ENCODE measurements at places on chromosomes 1 and 21.

GRCh38 chr1:101592845-101593244 is 356.0 kb downstream of the S1PR1 start:
- no peak for DNase-seq

GRCh38 chr1:150332651-150333290 is 11.4 kb downstream of the PRPF3 start:
- DNase-seq = no peak

- DNase-seq = peak; percentile 38
These were observed 229.7 kb upstream of the CACYBP start for GRCh38 chr1:174769961-174770549.

- DNase-seq = no peak
These were observed 291.3 kb downstream of the NTNG1 start for GRCh38 chr1:107432108-107432507.

DNA sequence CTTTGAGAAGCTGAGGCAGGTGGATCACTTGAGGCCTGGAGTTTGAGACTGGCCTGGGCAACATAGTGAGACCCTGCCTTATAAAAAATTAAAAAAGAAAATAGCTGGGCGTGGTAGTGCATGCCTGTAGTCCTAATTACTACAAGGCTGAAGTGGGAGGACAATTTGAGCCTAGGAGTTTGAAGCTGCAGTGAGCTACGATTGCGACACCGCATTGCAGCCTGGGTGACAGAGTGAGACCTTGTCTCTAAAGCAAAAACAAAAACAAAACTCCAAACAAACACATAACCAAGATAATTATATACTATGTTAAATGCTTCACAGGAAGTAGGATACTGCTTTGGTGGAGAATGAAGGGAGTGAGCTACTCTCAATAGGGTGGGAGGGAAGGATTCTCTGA is 5.4 kb upstream of the PAFAH2 start:
- no peak for DNase-seq

DNA sequence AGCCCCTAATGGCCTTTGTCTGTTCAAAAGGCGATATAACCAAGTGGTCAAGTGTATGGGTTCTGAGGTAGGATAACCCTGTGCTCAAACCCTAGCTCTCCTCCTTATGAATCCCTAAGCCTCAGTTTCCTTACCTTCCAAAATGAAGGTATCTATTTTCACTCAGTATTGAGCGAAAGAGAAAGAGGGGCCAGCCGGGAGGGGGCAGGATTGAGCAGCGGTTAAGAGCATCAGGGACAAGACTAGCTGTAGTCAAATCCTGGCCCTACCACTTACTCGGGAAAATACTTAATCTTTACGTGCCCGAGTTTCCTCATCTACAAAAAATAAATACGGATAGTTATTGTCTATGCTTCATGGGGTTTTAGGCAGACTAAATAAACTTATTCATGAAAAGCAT is 25.7 kb downstream of the LY9 start:
- DNase-seq = no peak

DNA sequence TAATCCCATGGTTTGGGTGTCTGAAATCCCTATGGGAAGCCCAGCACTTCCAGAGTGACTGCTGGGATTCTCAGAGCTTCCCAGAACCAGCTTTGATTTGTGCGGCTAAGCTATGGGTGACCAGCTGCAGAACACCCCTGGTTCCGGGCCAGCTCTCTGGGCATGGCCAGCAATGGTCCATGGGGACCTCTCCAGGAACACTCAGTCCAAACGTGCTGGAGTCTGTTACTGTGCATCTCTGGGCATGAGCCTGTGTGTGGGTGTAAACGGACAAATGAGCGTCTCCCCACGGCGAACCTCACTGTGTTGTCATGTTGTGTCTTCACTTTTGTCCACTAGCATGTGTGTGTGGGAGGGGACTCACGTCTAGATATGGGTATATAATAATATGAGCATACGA is 54.4 kb downstream of the MAB21L3 start:
- DNase-seq = no peak

- no peak for DNase-seq
These were observed 12.0 kb upstream of the PRDM15 start for GRCh38 chr21:41891132-41891531.

DNA sequence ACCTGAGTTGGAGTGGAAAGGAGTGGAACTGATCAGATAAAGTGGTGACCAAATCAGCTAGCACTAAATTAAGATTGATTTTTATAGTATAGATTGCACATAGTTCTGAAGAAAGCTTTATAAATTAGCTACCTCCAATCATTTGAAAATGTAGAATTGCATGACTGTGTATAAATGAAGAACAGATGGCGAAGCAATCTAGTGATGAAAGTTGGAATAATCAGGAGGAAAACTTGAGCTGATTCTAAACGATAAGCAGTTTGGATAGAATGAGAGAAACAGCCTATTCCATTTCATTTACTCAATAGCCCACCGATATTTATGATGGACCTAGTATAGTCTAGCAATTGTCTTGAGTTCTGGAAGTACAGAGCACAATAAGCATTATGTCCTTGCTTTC is 661.5 kb downstream of the PLA2G4A start:
- DNase-seq = no peak

GRCh38 chr1:204171751-204172178 is 5.6 kb upstream of the REN start:
- DNase-seq = no peak

DNA sequence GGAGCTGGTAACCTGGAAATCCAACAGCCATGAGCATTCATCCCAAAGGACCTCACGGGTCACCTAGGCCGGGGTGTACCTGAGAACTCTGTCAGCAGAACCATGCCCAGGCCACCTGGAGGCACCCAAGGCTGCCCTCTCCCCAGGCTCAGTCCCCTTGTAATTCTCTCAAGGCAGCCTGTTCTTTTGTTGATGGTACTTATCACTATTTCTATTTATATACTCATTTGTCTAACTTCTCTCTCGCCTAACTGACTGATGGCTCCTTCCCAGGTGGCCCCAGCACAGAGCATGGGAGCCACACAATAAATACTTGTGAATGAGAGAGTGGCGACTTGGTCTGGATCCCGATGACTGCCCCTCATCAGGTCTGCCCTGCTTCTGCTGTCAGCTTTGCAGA is 16.7 kb downstream of the CASP9 start:
- no peak for DNase-seq

Measured in AG08396 (cell line).